ENCODE measurements at places on chromosomes 2 and 18. TPM values are rescaled to one million over a fixed set of nuclear protein-coding genes. Genes with fewer than 3 reads are reported as not detected.

Gene SIX2
- total RNA-seq: not detected

Gene ZSWIM2
- not detected for total RNA-seq

Gene UGT1A10
- total RNA-seq: not detected

Gene UGT1A4
- not detected for total RNA-seq

Gene SGPP2
- 38.1 TPM for total RNA-seq

Gene ANKRD39
- total RNA-seq: 8.6 TPM
